ENCODE measurements at places on chromosomes 11 and 22.

GRCh38 chr11:118437208-118438125 is 1.2 kb downstream of the KMT2A start:
- peak overlapping the region; percentile 88 for H3K27ac ChIP-seq
- H3K27me3 ChIP-seq = no peaks in the 10 kb centered on the region
- H3K4me1 ChIP-seq = peaks cover 62% of the 10 kb centered on the region
- H3K4me3 ChIP-seq = peak overlapping the region; percentile 69

DNA sequence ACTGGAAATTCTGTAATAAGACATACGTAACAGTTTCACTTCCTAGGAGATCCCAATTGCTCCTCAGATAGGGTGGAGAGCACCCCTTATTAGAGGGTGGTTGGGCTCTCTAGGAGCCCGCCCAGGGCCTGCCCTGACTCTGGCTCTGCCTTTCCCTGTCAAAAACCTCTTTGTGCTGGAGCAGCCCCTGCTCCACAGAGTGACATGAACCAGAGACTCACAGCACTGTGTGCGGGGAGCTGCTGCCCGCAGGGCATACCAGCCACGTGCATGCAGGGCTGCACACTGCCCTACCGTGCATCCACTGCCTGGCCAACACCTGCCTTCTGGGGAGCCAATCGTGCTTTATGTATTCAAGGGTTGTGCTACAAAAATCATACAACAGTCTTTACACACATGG is 24.3 kb downstream of the KCNQ1OT1 start:
- H3K4me3 ChIP-seq = no peak overlapping the region
- peaks cover 8% of the 10 kb centered on the region for H3K4me1 ChIP-seq
- H3K27me3 ChIP-seq = no peaks in the 10 kb centered on the region
- H3K36me3 ChIP-seq = no peaks in the 10 kb centered on the region
- H3K27ac ChIP-seq = no peak overlapping the region

GRCh38 chr11:47981667-47982404 is 1.5 kb downstream of the PTPRJ start:
- H3K36me3 ChIP-seq = no peaks in the 10 kb centered on the region
- H3K4me3 ChIP-seq = peak overlapping the region; percentile 88
- no peaks in the 10 kb centered on the region for H3K27me3 ChIP-seq
- DNase-seq = no peak

DNA sequence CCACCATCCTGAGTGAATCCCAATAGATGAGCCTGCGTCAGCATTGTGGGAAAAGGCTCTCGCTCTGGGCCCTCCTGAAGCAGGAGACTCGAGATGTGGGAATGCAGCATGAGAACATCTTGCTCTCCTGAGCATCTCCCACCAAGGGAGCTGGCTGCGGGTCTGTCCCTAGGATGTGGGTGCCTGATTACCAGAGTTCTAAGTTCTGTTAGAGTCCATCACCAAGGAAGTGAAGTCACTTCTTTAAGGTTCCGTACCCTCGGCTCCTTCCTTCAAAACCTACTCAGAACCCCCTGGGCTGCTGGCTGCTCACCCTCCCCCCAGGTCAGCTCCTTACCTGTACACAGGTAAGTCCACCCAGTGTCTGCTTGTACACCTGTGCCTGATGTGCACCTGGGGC is 100.5 kb upstream of the IGLL5 start:
- DNase-seq = no peak
- no peak overlapping the region for H3K4me3 ChIP-seq
- no peaks in the 10 kb centered on the region for H3K4me1 ChIP-seq
- H3K36me3 ChIP-seq = no peaks in the 10 kb centered on the region

- peak; percentile 31 for DNase-seq
- no peaks in the 10 kb centered on the region for H3K4me1 ChIP-seq
- H3K4me3 ChIP-seq = no peak overlapping the region
- no peaks in the 10 kb centered on the region for H3K36me3 ChIP-seq
- H3K27ac ChIP-seq = no peak overlapping the region
Measured at GRCh38 chr11:69360606-69361005, 66.7 kb downstream of the MYEOV start.

DNA sequence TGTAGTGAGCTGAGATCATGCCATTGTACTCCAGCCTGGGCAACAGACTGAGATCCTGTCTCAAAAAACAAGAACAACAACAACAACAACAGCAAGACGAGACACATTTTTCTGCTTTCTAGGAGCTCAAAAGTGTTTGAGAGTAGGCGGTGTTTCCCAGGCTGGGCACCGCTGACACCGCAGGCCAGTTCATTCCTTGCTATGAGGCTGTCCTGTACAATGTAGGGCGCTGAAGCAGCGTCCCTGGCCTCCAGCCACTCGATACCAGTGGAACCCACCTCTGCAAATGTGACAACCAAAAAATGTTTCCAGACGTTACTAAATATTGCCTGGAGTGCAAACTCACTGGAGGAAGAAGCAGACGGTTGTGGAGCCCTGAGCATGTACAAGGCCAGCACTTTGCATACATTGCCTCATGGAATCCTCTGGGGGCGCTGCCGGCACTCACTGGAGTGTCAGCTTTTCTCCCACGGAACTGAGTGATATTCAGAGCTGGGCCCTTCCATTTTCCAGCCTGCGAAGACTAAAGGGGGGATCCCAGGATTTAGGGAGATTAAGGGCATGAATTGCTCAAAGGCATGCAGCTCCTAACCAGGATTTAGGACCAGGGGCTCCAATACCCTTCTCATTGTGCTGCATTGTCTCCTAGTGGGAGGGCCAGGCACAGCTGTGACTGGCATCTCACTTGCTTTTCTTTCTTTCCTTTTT is 5.8 kb upstream of the MIEF1 start:
- H3K4me3 ChIP-seq = no peak overlapping the region
- peaks cover 54% of the 10 kb centered on the region for H3K4me1 ChIP-seq
- no peaks in the 10 kb centered on the region for H3K27me3 ChIP-seq
- H3K36me3 ChIP-seq = no peaks in the 10 kb centered on the region

DNA sequence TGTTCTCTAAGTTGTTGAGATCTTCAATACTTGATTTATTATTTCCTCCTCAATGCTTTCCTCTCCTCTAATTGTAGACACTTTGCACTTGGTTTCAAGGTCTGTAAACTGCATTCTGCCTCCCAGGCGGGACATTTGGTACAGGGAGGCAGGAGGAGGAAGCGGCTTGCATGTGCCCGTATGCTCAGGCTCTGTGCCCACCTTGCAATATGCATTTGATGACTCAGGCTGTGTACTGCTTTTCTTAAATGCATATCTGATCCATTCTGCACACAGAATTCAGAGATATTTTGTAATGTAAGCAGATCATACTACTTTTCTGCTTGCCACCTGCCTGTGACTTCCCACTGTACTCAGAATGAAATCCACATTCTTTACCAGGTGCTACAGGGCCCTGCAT is 55.0 kb downstream of the FZD4 start:
- H3K4me1 ChIP-seq = peaks cover 4% of the 10 kb centered on the region
- no peak overlapping the region for H3K27ac ChIP-seq
- no peak overlapping the region for H3K4me3 ChIP-seq
- no peaks in the 10 kb centered on the region for H3K27me3 ChIP-seq
- no peak for DNase-seq
- H3K36me3 ChIP-seq = no peaks in the 10 kb centered on the region

Measured in suprapubic skin (tissue), 4 donors.